ENCODE measurements at places on chromosomes 11 and 22. TPM values are rescaled to one million over a fixed set of nuclear protein-coding genes. Genes with fewer than 3 reads are reported as not detected.

Gene MYOD1
- total RNA-seq, result 0.28 TPM

Gene NPAS4
- total RNA-seq, result not detected

DNA sequence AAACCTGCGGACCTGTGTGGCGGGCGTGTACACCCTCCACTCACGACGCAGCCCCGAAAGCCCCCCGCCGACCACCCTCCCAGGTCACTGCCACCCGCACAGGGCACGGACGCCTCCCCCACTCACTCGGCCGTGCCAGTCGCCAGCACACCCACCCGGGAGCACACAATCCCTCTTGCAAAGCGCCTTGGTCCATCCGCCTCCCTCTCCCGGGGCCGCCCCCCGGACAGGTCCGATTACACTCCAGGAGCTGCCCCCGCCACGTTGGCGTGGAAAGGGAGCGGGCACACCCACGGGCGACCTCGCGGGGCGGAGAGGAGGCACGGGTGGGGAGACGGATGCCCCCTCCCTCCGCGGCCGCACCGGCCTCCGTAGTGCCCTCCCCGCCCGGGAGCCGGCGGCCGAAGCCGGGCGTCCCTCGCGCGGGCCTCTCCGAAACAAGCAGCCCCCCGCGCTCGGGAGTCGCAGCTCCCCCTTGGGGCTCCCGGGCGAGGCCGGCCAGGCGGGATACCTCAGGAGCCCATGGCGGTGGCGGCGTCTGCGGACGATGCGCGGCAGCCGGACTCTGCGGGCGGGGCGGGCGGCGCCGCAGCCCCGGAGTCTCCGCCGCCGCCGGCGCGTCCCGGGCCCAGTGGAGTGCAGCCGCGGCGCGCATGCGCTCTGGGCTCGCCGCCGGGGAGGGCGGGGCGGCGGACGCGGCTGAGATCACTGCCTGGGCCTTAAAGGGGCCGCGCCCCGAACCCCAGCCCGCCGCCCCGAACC, at the start of gene TMEM184B:
TSS of gene TMEM184B (minus strand) at position 638 of the 762 bp plus-strand sequence. CDS start 25,049 bp downstream, outside the sequence.
- DNase-seq, result peak; percentile 66

- peak; percentile 65 for DNase-seq
Measured at GRCh38 chr11:6992457-6993417, 27.4 kb downstream of the ZNF214 start.

DNA sequence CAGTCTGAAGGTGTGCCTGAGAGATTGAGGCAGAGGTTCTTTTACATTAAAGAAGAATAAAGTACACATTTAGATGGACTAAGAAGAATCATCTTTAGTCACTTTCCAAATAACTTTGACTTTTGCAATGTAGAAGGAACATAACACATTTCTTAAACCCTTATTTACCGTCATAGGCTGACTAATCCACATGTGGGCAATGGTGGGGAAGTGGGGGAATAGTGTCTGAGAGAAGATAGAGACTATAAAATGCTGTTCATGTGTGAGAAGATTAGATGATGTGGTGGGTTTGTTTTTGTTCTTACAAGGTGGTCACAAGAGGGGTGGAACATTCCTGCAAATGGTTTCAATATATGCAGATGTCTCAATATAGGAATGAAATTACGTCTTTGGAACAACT, 1.8 kb downstream of the MS4A4A start:
- no peak for DNase-seq

GRCh38 chr11:18720808-18721560, 5.0 kb downstream of the IGSF22 start:
- DNase-seq, result peak; percentile 79

GRCh38 chr11:1750481-1750839, at the start of gene IFITM10:
TSS of gene IFITM10 (minus strand) at chr11:1750595. CDS start at chr11:1750442, 153 bp downstream.
- no peak for DNase-seq

DNA sequence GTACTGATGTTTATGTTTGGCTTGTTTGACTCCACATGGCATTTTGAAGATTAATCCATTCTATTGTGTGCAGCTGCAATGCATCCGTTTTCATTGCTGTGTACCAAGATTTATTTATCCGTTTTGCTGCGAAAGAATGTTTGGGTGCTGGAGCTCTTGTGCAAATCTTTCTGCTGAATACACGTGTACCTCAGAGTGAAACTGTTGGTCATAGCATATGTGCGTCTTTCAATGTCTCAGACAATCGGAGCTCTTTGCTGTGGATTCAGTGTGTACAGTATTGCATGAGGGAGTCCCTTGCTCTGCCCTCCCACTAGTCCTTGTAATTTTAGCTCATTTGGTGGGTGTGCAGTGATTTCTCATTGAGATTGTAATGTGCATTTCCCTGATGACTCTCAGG, 545.4 kb downstream of the TBC1D22A start:
- DNase-seq, result no peak

Measured in prostate gland (tissue), 2 donors.